ENCODE measurements at places on chromosomes 13 and 19.

GRCh38 chr19:1167687-1168571, 6.1 kb downstream of the SBNO2 start:
- DNase-seq, result peak; percentile 68

GRCh38 chr13:50389726-50390125, 374.5 kb downstream of the KCNRG start:
- no peak for DNase-seq

DNA sequence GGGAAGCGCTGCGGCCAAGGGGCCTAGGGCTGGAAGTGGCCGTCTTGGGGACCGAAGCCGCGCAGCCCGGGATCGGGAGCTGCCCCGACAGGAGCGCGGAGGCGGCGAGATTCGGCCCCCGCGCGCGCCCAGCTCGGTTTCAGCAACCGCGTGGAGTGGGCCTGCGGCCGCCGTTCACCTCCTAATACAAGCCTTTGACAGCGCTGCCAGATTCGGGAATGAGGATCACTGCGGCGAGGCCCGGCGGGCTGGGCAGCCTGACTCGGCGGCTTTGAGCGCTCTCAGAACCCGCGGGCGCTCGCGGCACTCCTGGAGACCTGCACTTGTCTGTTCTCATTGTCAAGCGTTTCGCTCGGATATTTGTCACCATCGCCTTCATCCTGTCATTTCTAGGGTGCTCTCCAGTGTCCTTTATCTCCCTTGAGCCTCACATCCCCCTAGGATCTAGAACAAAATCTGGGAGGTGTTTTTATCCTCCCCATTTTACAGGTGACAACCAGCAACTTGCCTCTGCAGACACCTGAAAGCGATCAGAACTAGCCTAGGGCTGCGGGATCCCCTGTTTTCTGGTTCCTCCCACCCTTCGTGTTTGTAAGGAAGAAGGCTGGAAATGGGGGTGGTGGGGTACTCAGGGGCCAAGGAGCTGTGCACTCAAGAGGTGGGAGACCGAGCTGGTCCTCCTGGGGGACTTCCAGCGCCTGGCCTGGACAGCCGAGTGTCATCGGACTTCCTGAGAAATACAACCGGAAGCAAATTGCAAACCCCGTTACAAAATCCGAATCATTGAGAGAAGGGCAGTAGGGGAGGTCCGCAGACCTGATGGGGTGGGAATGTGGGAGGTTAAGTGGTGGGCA, 1.5 kb upstream of the CDX2 start:
- DNase-seq, result peak; percentile 57

- DNase-seq, result no peak
Measured at GRCh38 chr19:54136086-54136863, 1.3 kb upstream of the CNOT3 start.

DNA sequence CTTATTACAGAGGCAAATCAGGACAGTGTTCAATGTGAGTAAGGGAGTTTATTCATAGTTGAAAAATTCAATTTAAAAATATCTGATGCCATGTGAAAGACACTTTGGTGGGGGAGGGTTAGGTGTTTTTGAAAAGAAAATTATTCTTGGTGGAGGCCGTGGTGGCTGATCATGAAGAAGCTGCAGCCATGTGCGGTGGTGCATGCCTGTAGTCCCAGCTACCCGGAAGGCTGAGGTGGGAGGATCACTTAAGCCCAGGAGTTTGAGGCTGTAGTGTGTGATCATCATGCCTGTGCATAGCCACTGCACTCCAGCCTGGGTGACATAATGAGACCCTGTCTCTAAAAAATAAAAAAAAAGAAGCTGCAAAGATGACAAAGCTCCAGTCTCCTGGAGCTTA, 28.6 kb downstream of the WDFY2 start:
- no peak for DNase-seq

- no peak for DNase-seq
Measured at GRCh38 chr13:50675651-50676050, 167.8 kb downstream of the DLEU7 start.

GRCh38 chr13:37195621-37196020, 90.2 kb upstream of the CSNK1A1L start:
- DNase-seq, result no peak

DNA sequence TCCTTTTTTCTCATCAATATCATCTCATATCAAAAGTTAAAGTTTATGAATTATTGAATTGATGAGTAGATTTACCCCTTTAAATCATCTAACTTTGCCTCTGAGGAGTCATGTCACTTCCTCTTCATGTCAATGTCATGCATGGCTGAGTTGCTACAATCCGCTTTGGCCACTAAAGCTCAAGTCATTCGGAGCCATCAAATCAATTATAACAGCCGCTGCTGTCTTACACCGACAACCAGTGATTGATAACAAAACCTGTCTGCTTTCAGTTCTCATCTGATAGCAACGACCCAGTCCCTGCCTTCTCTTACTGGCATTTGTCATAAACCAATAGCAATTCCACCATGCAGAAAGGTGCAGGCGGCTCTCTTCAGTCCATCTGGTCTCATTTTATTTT, 429.3 kb downstream of the DIAPH3 start:
- no peak for DNase-seq

DNA sequence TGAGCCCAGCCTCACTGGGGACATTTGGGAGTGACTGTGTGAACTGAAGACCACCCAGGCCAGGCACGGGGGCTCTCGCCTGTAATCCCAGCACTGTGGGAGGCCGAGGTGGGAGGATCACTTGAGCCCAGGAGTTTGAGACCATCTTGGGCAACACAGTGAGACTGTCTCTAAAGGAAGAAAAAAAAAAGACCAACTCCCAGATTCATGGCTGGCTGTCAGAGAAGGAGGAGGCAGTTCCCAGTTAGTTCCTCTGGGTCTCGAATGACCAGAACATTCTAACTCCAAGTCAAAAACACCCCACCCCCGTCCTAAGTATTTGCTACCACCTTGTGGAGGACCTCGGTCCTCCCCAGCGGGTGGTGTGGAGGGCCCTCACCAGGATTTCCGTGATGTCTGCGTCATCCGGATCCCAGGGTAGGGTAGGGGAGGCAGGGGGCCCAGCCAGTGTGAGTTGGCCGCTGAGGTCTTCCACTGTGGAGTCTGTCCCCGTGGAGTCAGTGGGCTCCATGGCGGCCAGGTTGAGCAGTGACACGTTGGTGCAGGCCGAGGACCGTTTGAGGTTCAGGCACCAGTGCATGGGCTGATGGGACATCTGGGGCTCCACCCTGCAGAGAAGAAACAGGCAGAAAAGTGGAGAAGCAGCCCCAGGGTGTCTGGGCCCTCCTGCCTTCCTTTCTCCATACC, 1.3 kb downstream of the TSKS start:
- no peak for DNase-seq

GRCh38 chr13:74166261-74167004, 32.2 kb upstream of the KLF12 start:
- no peak for DNase-seq

DNA sequence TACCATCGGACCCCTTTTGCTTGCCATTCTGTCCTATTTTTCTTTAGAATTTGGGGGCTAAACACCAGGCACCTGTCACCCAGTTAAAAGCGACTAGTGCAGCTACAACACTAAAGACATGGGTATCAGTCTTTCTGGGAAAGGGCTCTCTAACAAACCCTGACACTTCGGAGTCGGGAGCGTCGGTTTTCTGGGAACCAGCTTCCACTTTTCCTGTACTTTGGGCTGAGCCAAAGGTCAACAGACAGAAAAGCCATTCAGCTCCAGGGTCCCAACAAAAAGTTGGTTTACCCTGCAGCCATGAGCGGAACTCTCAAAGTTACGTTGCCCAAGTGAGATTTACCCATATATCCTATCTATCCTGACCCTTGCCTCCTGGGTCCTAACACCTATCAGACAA, 337.0 kb upstream of the SLITRK5 start:
- DNase-seq, result no peak

DNA sequence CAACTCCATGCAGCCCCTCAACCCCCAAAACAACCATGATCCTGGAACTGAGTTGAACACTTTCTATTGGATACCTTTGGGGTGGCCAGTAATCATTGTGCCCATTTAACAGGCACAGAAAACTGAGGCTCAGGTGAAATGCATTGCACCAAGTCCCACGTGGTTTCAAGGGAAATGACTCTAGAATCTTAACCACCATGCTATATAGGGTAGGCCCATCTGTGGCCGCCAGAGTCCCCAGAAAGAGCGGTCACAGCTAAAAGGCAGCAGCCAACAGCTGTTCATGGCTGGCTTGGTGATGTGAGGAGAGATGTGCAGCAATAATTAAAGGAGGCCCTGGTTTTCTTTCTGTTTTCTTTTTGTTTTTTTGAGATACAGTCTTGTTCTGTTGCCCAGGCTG, 2.6 kb downstream of the CNN1 start:
- DNase-seq, result no peak

- DNase-seq, result no peak
Measured at GRCh38 chr13:70874636-70875035, 766.4 kb upstream of the KLHL1 start.

GRCh38 chr13:41013835-41014234, 5.3 kb downstream of the ELF1 start:
- DNase-seq, result no peak

DNA sequence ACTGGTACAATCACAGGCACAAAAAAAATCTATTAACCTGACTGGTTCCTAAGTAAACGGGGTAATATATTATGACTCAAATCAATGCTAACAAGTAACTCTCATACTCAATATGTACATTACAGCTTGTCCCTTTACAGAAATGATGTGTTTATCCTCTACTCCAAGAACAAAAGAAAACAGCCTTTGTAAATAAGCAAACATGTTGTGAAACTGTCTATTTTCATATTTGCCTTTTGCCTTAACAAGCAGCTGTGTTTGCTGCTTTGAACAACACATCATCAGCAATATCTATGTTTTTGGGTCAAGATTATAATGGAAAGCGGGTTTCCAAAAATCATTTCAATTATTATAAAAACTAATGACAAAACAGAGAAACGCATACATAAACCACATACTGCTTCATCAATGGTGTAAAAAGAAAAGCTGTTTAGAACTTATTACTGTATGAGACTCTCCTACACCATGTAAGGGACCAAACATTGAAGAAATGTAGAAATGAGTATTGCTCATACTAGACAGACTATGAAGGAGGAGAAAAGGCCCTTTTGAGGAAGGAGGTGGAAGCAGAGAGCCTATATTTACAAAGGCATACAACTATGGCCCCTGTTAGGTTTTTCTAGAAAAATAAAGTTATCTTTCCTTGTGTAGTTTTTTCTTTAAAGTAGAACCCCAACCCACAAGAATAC, 14.8 kb downstream of the TBC1D4 start:
- DNase-seq, result no peak

- DNase-seq, result no peak
Measured at GRCh38 chr19:799076-799881, 2.0 kb downstream of the PTBP1 start.

DNA sequence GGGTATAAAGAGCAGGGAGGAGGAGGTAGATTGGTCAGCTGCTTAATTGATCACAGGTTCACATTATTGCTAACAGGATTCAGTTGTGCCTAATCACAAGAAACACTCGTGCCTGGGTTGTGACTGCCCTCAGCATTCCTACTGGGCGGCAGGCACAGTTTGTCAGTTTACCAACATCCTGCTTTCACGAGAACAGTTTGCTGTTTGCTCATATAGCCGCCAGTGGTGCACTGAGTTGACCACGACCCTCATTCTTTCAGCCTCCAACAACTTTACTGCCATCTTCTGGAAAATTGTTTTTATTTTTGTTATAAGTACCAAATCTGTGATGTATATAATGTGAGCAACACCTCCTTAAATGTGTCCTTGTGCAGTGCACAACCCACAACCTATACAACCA, 16.2 kb upstream of the IFT88 start:
- no peak for DNase-seq

DNA sequence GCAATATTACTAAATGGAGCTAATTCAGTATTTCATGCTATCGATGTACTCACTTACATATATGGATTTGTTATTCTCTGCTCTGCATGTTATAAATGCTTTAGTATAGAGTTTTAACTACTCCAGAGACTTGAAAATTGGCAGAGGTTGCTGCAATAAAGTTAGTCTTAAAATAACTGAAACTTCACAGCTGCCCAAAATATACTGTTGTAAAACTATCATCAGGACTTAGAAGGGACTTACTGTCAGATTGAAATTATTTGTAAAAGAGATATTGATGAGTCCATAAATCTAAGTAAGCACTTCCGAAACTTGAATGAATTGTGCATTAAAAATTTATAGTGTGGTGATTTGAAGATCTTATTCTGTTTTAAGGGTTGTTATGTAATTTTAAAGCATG, 1178.2 kb upstream of the PCDH20 start:
- DNase-seq, result no peak

- DNase-seq, result no peak
Measured at GRCh38 chr13:55091172-55091571, 2049.5 kb upstream of the PRR20A start.

DNA sequence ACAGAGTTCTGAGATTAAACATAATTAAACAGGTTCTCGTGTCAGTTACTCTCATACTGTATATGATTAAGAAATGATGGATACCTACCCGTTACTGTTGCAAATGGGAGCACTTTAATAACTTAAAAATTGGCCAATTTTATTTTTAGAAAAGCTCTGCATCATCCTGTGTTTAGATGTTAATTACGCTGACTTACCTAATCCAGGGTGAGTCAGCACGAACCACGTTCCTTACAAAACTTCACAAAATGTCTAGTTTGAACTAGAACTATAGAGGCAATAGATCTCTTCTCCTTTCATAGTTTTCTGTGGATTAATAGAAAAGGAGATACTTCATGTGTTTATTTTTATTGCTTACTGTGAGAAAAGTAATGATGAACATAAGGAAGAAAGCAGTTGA, 363.9 kb downstream of the MYO16 start:
- no peak for DNase-seq

GRCh38 chr13:46908501-46908900, 11.6 kb upstream of the HTR2A start:
- DNase-seq, result no peak

DNA sequence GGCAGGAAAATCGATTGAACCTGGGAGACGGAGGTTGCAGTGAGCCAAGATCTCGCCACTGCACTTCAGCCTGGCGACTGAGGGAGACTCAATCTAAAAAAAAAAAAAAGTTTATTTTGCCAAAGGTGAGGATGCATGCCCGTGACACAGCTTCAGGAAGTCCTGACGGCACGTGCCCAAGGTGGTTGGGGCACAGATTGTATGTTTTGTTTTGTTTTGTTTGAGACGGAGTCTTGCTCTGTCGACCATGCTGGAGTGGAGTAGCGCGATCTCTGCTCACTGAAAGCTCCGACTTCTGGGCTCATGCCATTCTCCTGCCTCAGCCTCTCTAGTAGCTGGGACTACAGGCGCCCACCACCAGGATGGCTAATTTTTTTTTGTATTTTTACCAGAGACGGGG, 3.3 kb upstream of the ZNF552 start:
- no peak for DNase-seq

- no peak for DNase-seq
Measured at GRCh38 chr13:45368005-45368404, 27.0 kb upstream of the TPT1 start.

GRCh38 chr19:46181388-46181779, 33.3 kb downstream of the IGFL2 start:
- DNase-seq, result no peak

DNA sequence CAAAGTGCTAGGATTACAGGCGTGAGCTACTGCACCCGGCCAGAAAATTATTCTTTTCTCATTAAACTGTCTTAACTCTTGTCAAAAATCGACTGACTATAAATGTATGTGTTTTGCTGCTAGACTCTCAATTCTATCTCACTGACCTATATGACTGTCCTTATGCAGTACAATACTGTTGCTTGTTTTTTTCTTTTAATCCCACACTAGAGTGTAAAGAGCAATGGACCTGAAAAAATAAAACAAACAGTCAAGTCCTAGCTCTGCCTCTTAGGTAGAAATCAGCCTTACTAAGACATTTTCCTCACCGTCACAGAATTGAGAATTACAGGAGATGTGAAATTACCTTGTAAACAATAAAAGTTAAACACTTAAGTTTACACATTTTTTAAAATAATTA, 35.1 kb downstream of the INTS6 start:
- no peak for DNase-seq

Measured in posterior cingulate gyrus (tissue), 11 donors.